ENCODE measurements at places on chromosomes 12 and 14.

DNA sequence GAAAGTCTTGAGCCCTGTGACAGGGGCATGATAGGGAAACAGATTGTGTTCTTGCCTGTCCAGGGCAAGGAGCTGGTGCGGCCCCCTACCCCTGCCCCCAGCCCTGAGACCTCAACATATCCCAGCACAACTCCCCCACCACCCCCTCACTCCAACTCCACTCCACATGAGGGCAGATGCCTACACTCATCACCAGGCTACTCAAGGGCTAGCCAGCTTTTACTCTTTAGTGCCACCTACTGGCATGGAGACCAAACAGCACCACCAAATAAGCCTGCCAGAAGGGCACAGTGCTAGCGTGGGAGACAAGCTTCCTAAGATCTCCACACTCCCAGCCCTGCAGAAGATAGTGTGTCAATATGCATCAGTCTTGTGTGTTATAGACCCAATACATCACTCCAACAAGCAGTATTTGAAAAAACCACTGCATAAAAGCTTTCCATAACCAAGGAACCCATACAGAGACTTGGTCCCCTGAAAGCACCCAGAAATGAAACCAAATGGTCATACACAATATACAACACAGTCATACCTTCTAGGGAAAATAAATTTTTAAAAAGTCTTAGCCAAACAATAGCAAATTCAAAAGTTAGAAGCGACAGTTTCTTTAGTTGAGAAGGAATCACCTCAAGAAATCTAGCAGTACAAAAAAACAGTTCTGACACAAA, 154.4 kb downstream of the KCNK10 start:
- no peak for DNase-seq

- DNase-seq = no peak
Measured at GRCh38 chr14:81613341-81614045, 79.8 kb upstream of the SEL1L start.

- no peak for DNase-seq
Measured at GRCh38 chr12:23488130-23488529, 461.3 kb downstream of the SOX5 start.

DNA sequence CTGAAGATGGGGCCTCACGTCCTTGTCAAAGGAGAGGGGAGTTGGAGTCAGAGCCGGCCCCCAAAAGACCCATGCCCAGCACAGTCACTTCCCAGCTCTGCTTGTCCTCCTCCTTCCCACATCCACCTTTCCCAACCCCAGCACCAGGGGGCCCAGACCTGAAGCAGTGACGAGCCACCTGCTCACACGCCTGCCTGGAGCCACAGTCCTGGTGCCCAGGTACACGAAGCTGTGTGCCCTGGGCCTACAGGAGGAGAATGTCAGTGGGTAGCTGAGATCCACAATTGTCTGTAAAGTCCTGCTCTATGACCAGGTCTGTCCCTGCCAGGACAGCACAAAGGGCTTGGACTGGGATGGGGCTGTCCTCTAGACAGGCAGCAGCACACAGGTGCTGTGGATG, 126.8 kb upstream of the PZP start:
- no peak for DNase-seq

DNA sequence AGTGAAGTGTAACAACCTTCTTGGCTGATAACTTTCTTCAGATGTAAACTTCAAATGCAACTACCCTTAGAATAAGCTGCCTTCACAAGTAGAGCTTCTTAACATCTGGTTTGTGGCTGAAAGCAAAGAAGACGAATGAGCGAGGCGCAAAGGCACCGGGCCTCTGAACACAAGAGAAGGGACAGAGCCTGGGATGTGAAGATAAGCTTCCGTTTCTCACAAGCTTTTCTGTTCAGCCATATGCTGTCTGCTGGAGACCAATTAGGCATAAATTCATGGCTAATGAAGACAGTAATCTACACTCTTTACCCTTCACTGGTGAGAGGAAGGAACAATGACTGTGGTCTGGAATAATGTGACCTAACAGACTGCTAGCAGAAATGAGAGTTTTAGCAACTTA, 195.2 kb downstream of the ATXN7L3B start:
- no peak for DNase-seq

GRCh38 chr14:29390081-29390832, 537.4 kb downstream of the PRKD1 start:
- no peak for DNase-seq

DNA sequence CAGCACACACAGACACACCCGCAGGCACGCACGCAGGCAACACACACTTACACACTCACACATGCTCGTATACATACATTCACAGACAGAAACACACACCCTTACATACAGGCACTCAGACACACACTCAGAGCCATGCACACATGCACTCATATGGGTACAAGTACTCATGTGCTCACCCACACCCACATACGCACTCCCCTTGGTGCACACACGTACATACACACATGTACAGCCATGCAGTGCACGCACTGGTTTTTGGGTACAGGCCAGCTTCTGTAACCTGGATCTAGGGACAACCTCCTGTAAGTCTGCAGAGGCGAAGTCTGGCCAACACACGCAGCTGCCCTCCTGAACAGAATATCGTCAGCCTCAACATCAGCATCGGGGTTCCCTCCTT, 221.3 kb upstream of the RTL1 start:
- no peak for DNase-seq

GRCh38 chr12:110591451-110592051, 8.4 kb upstream of the PPTC7 start:
- no peak for DNase-seq

- DNase-seq = no peak
Measured at GRCh38 chr12:51911788-51912711, 4.7 kb downstream of the ACVRL1 start.

DNA sequence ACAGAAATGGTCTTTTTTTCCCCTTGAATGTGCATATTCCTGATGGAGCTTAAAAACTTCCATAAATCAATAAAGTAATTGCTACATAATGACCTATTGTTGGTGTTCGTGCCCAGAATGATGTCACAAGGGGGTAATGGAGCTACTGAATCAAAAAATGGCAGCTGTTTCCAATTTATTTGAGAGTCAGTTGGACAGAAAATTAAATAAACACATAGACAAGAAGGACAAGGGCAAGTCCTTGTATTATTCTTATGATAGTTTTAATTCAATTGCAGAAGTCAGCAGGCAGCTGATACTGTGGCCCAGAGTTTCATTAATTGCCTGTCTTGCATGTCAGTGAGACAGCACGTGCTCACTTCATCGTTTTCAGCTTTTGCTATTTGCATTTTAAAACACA, 473.5 kb downstream of the ETNK1 start:
- no peak for DNase-seq

DNA sequence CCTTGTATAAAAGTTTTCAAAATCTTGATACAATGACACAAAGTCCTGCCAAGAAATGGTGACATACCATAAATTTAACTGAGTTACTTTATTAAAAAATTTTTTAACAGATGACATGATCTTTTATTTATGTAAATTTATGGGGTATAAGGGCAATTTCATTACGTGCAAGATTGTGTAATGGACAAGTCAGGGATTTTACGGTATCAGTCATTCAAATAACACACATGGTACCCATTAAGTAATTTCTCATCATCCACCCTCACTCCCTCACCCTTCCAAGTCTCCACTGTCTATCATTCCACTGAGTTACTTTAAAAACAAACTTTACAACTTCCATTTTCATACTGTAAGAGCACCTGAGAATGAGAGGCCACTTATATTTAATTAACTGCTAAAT, 37.4 kb downstream of the SPTLC2 start:
- no peak for DNase-seq

GRCh38 chr12:15546102-15546701, 223.9 kb downstream of the PTPRO start:
- DNase-seq = no peak

DNA sequence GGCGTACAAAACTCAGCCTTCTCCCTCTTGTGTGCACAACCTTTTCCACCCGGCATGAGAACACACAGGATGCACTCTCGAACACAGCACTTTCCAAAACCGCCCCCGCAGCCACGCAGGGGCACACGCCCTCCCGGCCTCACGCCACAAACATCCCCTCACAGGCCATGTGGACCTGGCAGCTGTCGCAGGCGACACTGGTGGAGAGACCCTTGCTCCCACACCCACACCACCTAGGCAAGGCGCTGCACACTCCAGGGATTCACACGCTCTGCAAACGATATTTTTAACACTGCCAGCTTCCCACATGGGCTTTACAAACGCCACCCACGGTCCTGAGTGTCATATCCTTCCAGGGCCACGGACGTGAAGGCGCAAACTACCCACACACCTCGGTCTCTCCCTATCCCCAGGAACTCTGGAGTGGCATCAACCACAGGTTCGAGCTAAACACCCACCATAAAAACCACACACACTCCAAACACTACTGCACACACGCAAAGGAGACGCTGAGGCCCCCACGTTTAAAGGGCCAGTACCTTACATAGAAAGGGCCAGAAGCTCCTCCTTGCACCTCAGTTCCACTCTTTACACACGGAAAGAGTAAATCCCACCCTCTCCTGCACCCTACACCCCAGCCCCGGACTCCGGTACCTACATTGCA, 12.4 kb upstream of the ITGB7 start:
- no peak for DNase-seq

GRCh38 chr14:24964048-24964447, 85.9 kb downstream of the STXBP6 start:
- no peak for DNase-seq

DNA sequence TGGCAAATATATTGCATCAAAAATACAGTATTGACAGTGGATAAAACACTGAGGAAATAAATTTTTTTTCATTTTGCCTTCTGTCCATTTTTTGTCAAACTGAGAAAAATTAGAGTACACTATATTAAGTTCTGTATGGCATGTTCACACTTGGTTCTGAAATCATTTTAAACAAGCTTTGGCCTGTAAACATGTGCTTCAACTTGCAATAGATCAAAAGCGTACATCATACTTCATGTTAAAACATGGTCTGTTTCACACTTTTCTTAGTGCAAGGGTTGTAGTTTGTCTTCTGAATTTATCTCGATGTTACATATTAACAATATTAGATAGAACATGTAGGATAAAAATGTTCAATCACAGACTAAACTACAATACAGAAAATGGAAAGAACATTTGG, 208.0 kb downstream of the PCNX1 start:
- DNase-seq = no peak

GRCh38 chr14:104600141-104600643, 4.4 kb downstream of the TMEM179 start:
- DNase-seq = no peak

GRCh38 chr12:13209436-13210235, 13.1 kb downstream of the EMP1 start:
- DNase-seq = no peak

- DNase-seq = peak; percentile 58
Measured at GRCh38 chr12:52442600-52443061, 8.5 kb upstream of the KRT75 start.

GRCh38 chr12:56521209-56521589, 421 bp upstream of the RBMS2 start:
- DNase-seq = no peak

DNA sequence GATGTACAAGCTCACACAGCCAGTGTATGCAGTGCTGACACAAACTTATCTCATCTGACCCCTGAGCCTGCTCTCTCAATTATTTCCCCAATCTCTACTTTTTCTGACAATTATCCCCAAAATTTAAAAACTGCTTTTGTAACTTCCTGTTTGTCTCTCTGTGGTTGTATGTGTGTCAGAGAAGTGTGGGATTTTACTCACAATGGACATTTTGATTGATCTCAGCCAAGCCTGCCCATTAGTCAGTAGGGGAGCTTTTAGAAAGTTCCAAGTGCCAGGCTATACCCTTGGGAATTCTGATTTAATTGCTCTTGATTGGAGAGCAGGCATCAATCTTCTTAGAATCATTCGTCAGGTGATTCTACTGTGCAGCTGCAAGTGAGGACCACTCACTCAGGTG, 64.9 kb upstream of the LMNTD1 start:
- DNase-seq = no peak

- no peak for DNase-seq
Measured at GRCh38 chr14:88166616-88167015, 156.5 kb downstream of the KCNK10 start.

GRCh38 chr12:112340230-112340629, 42.0 kb downstream of the HECTD4 start:
- DNase-seq = no peak

- no peak for DNase-seq
Measured at GRCh38 chr14:82073547-82073946, 539.9 kb upstream of the SEL1L start.

GRCh38 chr14:53613404-53614253, 343.0 kb downstream of the BMP4 start:
- DNase-seq = no peak

DNA sequence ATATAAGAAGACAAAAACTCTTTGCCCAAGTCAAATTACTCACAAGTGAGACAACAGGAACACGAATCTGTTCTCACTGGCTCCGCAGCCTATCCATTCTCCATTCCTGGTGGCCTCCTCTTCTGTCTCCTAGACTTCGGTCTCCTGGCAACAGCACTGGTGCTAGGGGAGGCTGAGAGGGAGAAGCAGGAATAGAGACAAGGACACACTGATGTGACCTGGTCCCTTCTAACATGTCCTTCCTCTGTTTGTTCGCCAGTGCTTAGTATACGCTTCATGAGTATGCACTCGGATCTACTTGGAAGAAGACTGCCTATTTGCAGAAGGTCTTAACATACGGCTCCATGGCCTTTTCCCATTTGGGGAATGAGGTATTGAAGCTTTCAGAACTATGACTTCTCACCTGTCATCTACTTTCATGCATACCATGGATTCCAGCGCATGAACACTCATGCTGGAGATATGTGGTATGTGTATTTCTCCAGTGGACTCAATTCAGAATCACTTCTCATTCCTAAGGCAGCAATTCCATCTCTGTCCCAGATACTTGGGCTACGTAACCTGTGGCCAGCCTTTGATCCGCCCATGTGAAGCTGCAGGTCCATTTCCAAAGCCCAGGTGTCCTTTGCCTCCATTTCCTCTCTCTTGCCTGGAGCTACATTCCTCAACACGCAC, 33.9 kb downstream of the BHLHE41 start:
- DNase-seq = no peak

DNA sequence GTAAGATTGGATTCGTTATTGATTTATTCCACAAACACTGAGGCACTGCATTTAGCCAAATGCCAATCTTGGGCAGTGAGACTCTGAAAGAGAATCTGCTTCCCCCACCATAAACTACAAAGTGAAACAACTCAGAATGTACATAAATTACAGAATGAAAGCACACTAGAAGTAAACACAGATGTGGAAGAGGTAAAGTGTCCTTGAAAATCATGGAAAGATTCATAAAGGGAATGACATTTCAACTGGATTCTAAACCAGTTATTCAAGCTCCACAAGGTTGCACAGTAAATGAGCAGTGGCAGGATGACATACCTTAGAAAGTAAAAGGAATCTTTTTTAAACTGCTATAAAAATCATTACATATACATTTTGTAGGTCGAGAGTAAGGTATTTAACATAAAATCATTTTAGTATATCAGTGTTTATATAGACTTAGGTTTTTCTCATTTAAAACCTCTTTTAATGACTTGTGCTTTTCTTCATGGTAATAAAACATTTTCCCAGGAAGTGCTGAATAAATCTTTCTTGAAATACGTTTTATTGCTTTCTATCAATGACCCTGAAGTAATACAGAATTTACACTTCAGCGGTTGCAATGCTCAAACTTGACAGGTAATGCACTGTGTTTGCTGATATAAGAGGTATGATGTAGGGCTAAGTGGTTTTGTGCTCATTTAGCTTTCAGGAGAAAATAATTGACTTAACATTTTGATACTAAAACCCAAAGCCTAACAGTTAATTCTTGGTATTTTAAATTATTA, 270.6 kb downstream of the NAV3 start:
- DNase-seq = no peak

All from fibroblast of skin of left biceps (primary cell).